T-cell (primary cell): ENCODE measurements at places on chromosomes 2 and 18.

DNA sequence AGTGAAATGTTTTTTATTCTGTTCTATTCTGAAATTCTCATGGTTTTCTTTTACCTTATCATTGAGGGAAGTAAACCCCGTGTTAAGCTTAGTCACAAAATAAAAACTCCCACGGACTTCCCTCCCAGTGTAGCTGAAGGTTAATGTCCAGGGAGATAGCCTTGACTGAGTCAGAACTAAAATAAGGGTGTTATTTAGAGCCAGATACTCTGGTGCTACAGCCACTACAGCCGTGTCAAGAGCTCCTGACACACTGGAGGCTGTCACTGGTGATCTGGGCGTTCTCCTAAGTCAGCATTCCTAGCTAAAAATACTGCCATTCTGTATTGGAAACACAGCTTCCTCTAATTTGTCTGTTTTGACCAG, 82.0 kb upstream of the RANBP2 start:
- no peak overlapping the region for H3K4me3 ChIP-seq
- H3K4me1 ChIP-seq: no peaks in the 10 kb centered on the region
- H3K27ac ChIP-seq: no peak overlapping the region
- H3K36me3 ChIP-seq: peaks cover 5% of the 10 kb centered on the region
- no peak for DNase-seq
- no peaks in the 10 kb centered on the region for H3K27me3 ChIP-seq

DNA sequence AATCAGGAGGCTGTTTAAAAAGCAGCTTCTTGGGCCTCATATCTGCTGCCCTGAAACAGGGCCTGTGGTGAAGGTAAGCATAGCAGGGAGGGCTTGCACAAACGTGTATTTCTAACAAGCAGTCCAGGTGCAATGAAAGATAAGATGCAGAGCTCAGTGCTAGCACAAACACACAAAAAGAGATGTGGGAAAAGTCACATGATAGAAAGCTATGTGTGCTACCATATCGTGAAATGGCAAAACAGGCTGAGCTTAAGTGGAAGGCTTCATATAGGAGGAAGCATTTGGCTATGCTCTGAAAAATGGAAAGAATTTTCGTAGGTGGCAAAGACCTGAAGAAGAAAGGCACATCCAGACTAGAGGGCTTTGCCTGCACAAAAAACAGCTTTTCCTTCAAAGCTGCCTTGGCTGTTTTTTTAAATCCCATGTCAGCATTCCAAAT, 10.2 kb downstream of the RSAD2 start:
- no peak overlapping the region for H3K4me3 ChIP-seq
- H3K4me1 ChIP-seq: no peaks in the 10 kb centered on the region
- H3K27me3 ChIP-seq: no peaks in the 10 kb centered on the region
- H3K27ac ChIP-seq: no peak overlapping the region
- H3K36me3 ChIP-seq: no peaks in the 10 kb centered on the region
- DNase-seq: no peak

DNA sequence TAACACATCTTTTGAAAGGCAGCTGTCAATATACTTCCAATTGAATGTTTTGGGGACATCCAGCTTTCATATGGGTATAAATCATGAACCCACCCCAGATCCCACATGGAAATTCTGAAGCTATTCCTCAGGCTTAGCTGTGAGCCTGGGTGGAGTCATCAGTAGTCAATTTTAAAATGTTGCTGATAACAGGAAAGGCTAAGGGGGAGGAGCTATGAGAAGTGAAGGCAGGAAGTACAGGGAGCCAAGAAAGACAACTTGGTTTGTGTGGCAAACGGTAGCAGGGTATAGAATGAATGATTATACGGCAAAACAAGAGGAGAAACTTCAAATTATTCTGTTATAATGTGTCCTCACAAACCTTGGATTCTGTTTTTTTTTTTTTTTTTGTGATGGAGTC, 108.6 kb downstream of the QPCT start:
- H3K36me3 ChIP-seq: no peaks in the 10 kb centered on the region
- H3K27ac ChIP-seq: no peak overlapping the region
- H3K27me3 ChIP-seq: no peaks in the 10 kb centered on the region
- peaks cover 21% of the 10 kb centered on the region for H3K4me1 ChIP-seq

GRCh38 chr2:95342556-95343320, 45.6 kb downstream of the KCNIP3 start:
- no peak for DNase-seq
- H3K4me1 ChIP-seq: peaks cover 12% of the 10 kb centered on the region
- H3K27me3 ChIP-seq: peaks cover 7% of the 10 kb centered on the region
- H3K27ac ChIP-seq: no peak overlapping the region
- H3K36me3 ChIP-seq: no peaks in the 10 kb centered on the region
- no peak overlapping the region for H3K4me3 ChIP-seq

- no peak overlapping the region for H3K27ac ChIP-seq
- H3K36me3 ChIP-seq: no peaks in the 10 kb centered on the region
- H3K4me1 ChIP-seq: no peaks in the 10 kb centered on the region
- H3K27me3 ChIP-seq: no peaks in the 10 kb centered on the region
- no peak overlapping the region for H3K4me3 ChIP-seq
Measured at GRCh38 chr18:22939649-22940048, 6.5 kb downstream of the RBBP8 start.

GRCh38 chr2:158725441-158725891, 69.7 kb upstream of the DAPL1 start:
- no peak for DNase-seq
- H3K4me1 ChIP-seq: no peaks in the 10 kb centered on the region
